ENCODE measurements at places on chromosomes 3 and 15. TPM values are rescaled to one million over a fixed set of nuclear protein-coding genes. Genes with fewer than 3 reads are reported as not detected.

The FSTL1 gene
- 290 TPM for total RNA-seq

The CCDC9B gene
- total RNA-seq: 4.6 TPM

The EPB42 gene
- total RNA-seq: not detected

The AMT gene
- not detected for total RNA-seq

The INKA1 gene
- 2.1 TPM for total RNA-seq

The SCAANT1 gene
- total RNA-seq: not detected

The SYNM gene
- total RNA-seq: 6.6 TPM

The KIF7 gene
- 3.3 TPM for total RNA-seq

The EAF2 gene
- 4.3 TPM for total RNA-seq

The MBD4 gene
- 40.5 TPM for total RNA-seq

The EMC7 gene
- total RNA-seq: 20.6 TPM

The CPNE9 gene
- not detected for total RNA-seq

The PPARG gene
- total RNA-seq: 34.7 TPM

The TNFSF10 gene
- 9.5 TPM for total RNA-seq

The FAM227B gene
- total RNA-seq: 1.9 TPM

Data from H4 (cell line).